ENCODE measurements at places on chromosomes 3 and 15.

DNA sequence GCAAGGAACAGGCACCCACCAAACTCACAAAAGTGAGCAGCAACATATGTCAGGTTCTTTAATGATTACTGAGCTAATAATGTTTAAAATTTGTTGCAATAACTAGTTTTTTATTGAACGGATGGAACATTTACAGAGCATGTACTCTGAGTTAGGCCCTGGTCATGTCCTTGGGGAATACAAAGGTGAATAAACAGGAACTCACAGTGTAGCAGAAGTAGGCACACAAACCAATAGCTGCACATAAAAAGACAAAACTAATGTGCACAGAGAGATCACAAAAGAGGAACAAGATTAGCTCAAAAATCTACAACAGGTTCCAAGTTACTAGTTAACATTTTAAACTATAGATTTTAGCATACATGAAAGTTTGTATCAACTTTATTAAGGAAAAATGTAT is 505.3 kb upstream of the PPP2R3A start:
- DNase-seq, result no peak

DNA sequence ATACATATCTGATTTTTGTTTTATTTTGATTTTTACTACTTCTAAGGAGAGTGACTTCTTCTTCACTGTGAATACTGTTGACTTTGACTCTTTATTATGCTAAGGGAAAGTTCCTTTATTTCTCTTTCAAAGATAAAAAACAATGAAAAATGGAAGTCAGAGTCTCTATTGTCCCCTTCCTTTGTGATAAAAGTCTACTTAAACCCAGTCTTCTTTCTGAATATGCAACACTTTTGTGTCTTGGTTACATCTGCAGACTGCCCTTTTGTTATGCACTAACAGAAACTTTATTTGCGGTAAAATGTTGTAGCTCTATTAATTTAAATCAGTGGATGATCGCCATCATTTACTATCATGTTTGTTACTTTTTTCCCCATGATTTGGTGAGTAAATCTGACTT is 13.2 kb downstream of the PARP15 start:
- no peak for DNase-seq

DNA sequence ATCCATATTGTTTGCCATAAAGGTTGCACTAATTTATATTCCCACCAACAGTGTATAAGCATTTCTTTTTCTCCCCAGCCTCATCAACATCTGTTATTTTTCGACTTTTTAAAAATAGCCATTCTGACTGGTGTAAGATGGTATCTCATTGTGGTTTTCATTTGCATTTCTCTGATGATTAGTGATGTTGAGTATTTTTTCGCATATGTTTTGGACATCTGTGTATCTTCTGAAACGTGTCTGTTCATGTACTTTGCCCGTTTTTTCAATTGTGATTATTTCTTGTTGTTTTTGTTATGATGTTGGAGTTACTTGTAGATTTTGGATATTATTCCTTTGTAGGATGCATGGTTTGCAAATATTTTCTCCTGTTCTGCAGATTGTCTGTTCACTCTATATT is 46.5 kb downstream of the TP63 start:
- no peak for DNase-seq

DNA sequence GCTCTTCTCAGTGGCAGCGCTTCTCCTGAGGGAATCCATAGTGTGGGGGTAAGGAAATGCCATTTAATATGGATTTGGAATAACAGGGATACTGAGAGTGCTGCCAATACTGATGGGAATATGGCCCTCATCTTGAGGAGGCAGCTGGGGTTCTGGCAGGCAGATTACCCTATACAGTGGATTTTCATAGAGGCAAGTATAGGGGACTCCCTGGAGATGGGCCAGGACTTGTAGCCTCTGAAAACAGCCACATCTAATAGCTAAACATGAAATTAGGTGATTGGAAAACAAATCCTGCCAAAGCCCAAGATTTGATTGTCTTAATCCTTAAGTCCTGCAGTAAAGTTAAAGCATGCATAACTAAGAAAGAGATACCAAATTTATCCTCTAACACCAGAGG is 30.9 kb downstream of the DPH3 start:
- DNase-seq, result no peak

- DNase-seq, result no peak
Observed at GRCh38 chr3:31728403-31728802, 195.7 kb downstream of the STT3B start.

DNA sequence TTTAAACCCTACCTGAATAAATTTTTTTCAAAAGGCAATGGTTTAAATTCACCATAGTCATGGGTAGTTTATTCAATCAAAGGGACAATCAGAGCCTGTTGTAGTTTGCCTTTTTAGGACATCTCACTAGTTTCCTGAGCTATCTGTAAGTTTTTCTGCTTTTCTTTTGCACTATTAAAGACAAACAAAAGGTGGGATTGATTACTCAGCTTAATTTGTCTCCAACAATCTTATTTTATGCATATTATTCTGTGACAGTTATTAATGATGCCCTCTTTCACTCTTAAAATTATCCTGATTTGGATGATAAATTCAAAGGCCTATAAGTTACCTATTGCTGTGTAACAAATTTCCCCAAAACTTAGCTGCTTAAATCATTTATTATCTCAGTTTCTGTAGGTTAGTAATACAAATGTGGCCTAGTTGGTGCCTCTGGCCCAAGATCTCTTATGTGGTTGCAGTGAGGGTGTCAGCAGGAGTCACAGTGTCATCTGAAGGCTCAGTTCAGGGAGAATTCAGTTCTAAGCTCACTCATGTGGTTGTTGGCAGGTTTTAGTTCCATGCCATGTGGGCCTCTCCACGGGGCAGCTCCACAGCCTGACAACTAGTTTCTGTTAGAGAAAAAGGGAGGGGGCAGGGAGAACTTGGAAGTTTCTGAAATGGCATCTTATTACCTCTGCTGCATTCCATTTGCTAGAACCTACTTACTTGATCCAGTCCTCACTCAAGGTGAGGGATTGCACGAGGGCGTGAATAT is 16.0 kb downstream of the ARMC8 start:
- no peak for DNase-seq

GRCh38 chr3:62265528-62265927 is 107.8 kb downstream of the FEZF2 start:
- DNase-seq, result no peak

- no peak for DNase-seq
Observed at GRCh38 chr15:95368755-95369601, 961.5 kb upstream of the NR2F2 start.

GRCh38 chr15:60396958-60397771 is 621 bp downstream of the ANXA2 start:
- DNase-seq, result no peak

GRCh38 chr3:186260726-186261125 is 101.3 kb downstream of the DGKG start:
- DNase-seq, result no peak

GRCh38 chr15:70031713-70032112 is 66.0 kb downstream of the TLE3 start:
- DNase-seq, result no peak

- no peak for DNase-seq
Observed at GRCh38 chr3:51390246-51391074, 625 bp upstream of the RBM15B start.

DNA sequence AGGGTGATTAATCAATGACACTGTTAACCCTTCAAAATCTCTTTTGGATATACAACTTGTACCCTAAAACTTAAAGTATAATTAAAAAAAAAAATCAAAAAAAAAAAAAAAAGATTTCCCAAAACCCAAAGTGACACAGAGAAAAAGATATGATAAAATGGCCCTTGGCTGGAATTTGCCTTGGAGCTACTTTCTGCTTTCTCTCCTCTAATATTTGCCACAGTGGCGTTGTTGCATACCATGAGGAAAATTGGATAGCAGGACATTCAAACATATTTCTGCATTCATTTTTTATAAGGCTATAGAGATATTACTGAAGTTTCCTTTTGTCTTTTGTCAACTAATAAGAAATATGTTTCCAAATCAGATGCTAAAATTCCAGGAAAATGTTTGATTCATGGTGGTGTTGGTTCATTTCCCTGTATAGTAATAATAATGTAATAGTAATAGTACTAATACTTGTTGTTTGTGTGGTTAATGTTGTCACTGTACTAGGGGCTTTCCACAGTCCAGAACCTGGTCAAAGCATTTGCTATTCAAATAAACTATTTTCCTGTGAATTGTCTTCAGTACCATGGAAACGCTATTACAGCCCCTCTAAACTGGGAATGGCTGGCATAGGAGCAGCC is 441.3 kb upstream of the THBS1 start:
- no peak for DNase-seq

All from amygdala (tissue), 56 donors.